ENCODE measurements at places on chromosomes 1 and 21. TPM values are rescaled to one million over a fixed set of nuclear protein-coding genes. Genes with fewer than 3 reads are reported as not detected.

The GIPC2 gene
- 2.4 TPM for total RNA-seq

The GJA5 gene
- total RNA-seq, result 38.3 TPM

The CLK2 gene
- 55.5 TPM for total RNA-seq

GRCh38 chr1:179034720-179035119 lies 9.0 kb downstream of the FAM20B start:
- no peak overlapping the region for H3K27ac ChIP-seq
- H3K4me3 ChIP-seq, result no peak overlapping the region
- peaks cover 24% of the 10 kb centered on the region for H3K4me1 ChIP-seq
- H3K27me3 ChIP-seq, result no peaks in the 10 kb centered on the region
- peak; percentile 51 for DNase-seq
- H3K36me3 ChIP-seq, result no peaks in the 10 kb centered on the region

DNA sequence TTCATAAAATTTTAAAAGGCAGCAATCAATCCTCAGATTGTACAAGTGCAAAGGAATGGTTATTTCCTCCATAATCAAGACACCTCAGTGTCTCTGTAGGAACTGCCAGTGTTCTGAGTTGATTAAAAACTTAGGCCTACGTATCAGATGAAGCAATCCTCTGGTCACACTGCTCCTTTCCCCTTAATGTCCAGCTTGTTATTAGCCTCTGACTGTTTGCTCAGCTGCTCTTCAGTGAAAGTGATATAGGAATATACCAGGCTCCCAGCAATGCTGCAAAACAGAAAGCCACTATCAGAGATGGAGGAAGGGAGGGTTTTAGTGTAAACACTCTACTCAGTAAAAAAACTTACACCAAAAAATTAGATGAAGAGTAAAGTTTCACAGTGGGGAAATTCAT lies 49.8 kb downstream of the SLC35D1 start:
- H3K4me1 ChIP-seq, result no peaks in the 10 kb centered on the region
- H3K27ac ChIP-seq, result no peak overlapping the region
- H3K4me3 ChIP-seq, result no peak overlapping the region
- H3K27me3 ChIP-seq, result no peaks in the 10 kb centered on the region
- no peaks in the 10 kb centered on the region for H3K36me3 ChIP-seq

All from lung (tissue), 17 donors.